ENCODE measurements at places on chromosomes 3 and 15. TPM values are rescaled to one million over a fixed set of nuclear protein-coding genes. Genes with fewer than 3 reads are reported as not detected.

DNA sequence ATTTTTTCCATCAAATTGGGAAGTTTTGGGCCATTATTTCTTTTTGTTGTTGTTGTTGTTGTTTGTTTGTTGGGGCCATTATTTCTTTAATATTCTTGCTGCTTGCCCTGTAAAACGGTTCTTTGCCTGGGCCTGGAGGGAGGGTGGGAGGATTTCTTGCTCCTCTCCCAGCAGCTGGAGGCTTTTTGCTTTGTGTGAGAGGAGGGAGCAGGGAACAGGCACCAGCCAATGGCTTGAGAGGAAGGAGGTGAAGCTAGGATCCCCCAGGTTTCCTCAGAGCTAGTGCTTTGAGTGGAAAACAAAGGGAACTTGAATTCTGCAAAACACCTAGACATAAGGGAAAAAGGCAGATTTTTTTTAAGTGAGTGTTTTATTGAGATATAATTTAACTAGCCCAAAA is 61.2 kb upstream of the DNAJC19 start:
- DNase-seq: no peak

The PPP2R3A gene
- 13.0 TPM for total RNA-seq

GRCh38 chr3:127604035-127604434 is 5.8 kb downstream of the MCM2 start:
- DNase-seq: no peak

DNA sequence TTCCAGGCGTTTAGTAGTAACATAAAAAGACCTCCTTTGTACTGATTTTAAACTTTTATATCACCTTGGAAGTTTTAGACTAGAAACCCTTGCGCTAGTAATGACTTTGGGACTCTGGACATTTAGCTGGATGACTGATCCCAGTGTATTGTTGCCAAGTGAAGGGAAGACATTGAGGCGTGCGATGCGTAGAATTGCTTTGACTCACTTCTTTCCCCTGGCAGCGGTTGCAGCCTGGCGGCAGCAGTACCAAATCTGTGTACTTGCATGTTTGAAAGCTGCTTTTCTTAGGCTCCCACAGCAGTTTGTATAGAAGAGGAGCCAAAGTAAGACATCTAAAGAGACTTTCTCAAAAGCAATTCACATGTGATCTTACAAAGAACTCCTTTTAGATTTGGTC is 151.6 kb downstream of the BBX start:
- no peak for DNase-seq

DNA sequence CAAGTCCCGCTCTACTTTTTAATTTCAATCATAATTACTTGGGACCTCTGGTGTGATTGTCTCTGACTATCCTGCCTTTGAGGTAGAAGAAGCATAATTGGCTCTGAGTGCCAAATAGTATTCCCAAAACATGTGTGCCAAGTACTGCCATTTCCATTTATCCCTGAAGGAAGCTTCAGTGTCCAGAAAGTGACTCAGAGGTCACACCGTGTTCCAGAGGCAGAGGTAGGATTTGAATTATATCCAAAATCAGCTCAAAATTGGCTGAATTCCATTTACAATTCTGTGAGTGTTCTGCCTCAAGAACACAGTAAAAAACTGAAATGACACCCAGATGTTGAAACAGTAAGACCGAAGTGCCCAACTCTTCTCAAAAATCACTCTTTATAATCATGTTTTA is 255.3 kb downstream of the RSL24D1 start:
- no peak for DNase-seq

DNA sequence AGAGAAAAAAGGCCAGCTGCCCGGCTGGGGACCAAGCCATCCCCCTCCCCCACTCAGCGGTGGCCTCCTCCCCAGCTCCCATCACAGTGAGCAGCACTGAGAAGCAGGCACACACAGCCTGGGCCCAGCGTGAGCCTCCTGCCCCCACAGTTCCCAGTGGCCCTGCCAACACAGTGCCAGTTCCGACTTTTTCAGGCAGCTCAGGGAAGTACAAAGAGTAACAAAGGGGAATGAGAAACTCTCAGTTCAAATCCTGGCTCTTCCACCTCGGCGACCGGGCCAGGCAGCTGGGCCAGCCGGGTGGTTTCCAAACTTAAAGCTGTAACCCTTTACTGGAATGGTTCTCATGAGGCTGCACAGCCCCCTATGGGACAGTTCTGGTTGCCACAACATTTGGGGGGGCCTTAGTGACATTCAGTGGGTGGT is 18.5 kb downstream of the TNK2 start:
- DNase-seq: peak; percentile 60

GRCh38 chr3:15601399-15602145 is at the start of the genes BTD and HACL1:
BTD (plus strand) TSS chr3:15601745; CDS start chr3:15635440, 33,695 bp downstream.
HACL1 (minus strand) TSS chr3:15601569; CDS start chr3:15601463, 106 bp downstream.
- peak; percentile 98 for DNase-seq

The ECE2 gene
- total RNA-seq: 1.6 TPM

The SEMA3F gene
- total RNA-seq: 41.2 TPM

The IL16 gene
- 0.27 TPM for total RNA-seq

The PLA2G4E gene
- total RNA-seq: 1.0 TPM

- DNase-seq: peak; percentile 55
These were observed at the start of gene NUP210 for GRCh38 chr3:13420045-13420830. NUP210 (minus strand) TSS chr3:13420322; CDS start chr3:13420226, 96 bp downstream.

DNA sequence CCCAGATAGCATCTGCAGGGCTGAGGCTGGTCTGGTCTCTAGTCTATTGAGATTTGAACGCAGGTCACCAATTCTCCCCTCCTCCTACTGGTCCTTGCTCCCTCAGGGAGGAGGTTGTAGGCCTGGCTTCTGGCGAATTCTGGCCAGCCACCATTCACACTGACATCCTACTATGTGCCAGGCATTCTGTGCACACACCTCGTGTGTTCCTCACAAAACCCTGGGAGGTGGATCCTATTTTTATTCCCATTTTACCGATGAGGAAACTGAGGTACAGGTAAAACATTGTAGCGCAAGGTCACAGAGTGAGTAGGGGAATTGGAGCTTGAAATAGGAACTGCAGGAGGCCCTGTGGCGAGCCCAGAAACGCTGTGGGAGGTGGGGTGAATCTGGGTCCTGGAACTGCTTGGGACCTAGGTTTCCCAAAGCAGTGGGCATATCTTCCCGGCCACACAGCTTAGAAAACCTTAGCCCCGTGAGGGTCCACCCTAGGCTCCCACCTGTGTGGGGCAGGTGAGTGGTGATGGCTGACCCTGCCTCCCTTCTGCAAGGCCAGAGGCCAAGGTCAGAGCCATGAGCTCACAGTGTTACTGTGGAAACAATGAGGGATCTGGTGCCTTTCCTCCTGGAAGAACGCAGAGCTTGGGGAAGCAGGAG is 4.8 kb upstream of the ATP2B2 start:
- no peak for DNase-seq

- no peak for DNase-seq
These were observed 144.1 kb downstream of the VPS13C start for GRCh38 chr15:61916104-61916503.

DNA sequence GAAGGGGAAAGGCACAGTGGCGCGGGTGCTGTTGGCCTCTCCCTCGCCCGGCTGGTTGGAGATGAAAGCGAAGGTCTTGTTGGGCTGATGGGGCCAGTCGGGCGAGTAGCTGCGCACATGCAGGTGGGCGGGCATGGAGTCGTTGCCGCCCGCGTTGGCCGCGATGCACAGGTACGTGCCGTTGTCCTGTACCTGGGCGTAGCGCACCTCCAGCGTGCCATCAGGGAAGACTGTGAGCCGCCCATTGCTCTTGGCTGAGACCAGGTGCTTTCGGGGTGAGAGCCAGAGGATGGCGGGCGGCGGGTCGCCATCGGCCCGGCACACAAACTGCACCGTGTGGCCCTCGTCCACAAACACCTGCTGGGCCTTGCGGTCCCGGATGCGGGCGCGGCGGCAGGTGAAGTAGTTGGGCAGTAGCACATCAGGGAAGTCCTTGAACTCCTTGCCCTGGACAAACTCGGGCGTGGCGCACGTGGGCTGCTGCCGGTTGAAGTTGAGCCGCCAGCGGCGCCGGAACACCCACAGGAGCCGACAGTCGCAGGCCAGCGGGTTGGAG is 18.4 kb downstream of the LINGO1 start:
- no peak for DNase-seq

DNA sequence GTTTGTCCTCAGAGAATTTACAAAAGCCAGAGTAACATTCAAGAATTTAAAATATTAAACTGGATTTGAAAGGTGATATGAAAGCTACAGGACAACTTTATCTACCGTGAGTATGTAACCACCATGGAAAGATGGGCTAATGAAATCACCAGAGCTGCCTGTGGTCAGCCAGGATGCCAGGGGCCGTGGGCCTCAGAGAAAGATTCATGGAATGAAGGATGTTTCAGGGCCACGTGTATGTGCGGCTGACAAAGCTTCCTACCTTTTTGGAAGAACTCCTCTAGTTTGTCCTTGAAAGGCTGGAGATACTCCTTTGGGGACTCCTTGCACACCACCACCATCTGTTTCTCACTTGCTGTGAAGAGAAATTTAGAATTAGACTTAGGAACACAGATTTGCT is 138.9 kb downstream of the GREM1 start:
- no peak for DNase-seq

DNA sequence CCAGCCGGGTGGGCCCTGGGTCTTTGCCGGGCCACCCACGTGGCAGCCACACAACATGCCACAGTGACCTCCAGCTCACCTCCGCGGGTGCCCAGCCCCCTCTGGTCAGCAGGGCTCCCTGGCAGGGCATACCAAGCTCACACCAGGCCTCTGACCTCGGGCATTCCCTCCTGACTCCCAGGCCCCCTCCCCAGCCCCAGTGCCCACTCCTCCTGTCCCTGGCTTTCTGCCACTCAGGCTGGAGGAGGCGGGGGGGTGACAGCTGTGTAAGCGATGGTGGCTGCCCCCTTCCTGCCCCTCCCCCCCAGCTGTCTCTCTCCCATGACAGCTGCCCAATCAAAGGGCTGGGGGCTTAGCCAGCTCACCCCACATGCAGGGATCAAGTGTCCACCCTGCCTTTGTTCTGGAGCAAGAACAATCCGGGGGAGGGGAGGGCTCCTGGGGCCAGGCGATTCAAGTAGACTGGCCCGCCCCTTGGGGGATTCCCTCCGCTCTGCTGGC is 3.3 kb downstream of the PCBP4 start:
- DNase-seq: peak; percentile 77

- no peak for DNase-seq
These were observed 37.6 kb downstream of the RAB8B start for GRCh38 chr15:63226966-63227401.

- DNase-seq: no peak
These were observed 90.7 kb downstream of the FNDC3B start for GRCh38 chr3:172129850-172130716.

The FBXL22 gene
- not detected for total RNA-seq

DNA sequence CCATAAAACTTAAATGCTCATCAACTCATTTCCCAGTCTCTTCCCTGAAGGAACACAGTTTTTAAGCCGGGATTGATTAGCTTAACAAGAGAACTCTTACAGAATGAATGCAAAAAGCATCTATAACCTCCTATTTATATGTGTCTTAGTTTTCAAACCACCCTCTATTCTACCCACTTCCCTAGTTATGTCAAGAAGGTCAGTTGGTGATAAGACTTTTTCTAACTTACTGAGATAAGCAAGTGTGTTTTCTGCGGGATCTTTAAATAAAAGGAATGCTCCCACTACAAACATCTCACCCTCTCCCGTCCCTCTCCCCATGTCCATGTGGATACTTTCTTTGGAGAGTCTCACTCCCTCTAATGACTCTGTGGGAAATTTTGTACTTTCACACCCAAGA is 218.5 kb downstream of the SV2B start:
- DNase-seq: no peak

- no peak for DNase-seq
These were observed 5.3 kb downstream of the KNG1 start for GRCh38 chr3:186722457-186722856.

DNA sequence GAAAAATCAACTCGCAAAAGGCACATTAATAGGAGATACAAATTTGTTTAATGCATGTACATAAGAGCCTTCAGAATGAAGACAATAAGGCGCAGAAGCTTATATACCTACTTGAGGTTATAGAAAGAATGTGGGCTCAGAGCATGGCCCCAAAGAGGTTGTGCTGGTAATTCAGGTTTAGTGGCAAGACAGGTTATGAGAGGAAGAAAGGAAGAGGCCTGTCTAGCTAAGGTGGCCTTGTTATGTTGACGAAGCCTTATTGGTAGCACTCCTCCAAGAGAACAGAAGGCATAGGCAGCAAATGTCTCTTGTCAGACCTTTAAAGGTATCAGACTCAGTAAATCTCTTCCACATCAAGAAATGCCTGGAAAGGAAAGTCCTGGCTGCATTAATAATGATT is 290.8 kb downstream of the MCTP2 start:
- DNase-seq: no peak

DNA sequence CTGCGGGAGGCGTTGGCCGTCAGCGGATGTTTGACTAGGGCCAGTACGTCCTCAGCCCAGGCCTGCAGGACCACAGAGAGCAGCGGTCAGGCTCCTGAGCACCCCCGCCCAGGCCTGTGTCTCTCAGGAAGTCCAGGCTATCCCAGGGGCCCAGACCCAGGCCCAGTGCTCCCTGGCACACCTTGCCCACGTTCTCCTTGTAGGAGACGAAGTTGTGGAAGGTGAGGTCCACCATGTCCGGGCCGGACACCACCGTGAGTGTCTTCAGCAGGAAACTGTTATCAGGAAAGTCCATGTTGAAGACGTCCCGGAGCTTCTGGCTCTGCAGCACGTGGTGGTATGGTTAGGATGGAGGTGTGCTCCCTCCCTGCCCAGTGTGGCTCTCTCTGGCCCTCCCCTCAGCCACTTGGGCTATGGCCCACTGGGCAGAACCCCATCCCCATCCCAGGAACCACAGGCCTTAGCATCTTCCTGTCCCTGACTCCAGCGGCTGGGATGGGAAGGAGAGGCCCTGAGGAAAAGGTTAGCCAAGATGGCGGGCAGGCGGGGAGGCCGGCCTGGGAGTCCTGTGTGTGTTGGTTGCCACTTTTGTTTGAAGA is 5.3 kb downstream of the PLCB2 start:
- no peak for DNase-seq

- no peak for DNase-seq
These were observed 56.6 kb upstream of the PLXND1 start for GRCh38 chr3:129663045-129663446.
